GM13977 (cell line): ENCODE measurements at places on chromosomes 7 and 10.

DNA sequence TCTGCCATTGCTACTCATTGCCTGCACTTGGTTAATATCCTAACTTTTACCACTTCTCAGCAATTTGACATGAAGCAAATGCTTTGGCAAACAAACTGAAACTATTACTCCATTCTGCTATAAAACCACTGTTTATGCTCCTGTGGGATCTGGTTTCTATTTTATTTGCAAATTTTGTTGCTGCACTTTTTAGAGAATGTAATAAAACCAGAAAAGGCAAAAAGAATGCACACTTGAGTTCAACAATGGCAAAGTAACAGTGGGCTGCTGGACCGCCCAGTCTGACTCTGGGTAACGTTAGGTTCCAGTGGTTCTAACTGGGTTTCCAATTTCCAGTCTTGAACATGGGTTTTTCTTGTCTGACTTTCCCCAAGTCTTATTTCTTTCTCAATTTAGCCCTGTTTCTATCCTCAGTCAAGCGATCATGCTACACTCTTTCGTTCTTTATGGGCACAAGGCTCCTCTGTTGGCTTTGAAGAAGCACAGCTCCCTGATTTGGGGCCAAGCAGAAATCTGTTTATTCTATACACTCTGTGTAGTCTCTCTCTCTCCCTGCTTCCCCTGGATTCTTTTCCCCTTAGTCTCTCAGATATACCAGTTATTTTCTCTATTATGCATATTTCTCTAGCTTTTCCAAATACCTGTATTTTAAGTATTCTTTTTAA lies 129.2 kb upstream of the FAM3C start:
- no peak for DNase-seq

DNA sequence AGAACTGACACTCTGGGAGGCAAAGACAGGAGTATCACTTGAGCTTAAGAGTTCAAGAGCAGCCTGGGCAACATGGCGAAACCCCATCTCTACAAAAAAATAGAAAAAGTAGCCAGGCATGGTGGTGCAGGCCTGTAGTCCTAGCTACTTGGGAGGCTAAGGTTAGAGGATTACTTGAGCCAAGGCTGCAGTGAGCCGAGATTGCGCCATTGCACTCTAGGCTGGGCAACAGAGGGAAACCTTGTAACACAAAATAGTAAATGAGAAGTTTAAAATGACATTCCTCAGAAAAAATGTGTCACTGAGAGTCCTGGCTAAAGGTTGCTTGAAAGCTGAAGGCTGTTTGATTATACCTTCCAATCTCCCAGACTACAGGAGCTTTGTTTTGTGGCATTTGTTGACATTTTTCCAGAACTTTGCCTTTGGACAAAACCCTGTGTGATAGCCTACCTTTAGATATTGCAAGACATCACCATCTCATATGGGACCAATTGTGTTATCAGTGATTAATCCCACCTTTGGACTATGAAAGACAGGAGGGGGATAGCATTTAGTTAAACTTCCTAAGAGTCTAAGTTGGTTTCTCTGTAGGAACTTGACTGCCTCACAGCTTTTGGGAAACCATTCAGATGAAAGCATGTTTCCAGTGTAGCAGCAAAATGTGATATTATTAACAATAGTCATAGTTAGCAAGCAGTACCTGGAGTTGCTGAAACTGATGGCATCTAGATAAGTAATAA lies 5.3 kb downstream of the TNKS2 start:
- DNase-seq, result no peak

DNA sequence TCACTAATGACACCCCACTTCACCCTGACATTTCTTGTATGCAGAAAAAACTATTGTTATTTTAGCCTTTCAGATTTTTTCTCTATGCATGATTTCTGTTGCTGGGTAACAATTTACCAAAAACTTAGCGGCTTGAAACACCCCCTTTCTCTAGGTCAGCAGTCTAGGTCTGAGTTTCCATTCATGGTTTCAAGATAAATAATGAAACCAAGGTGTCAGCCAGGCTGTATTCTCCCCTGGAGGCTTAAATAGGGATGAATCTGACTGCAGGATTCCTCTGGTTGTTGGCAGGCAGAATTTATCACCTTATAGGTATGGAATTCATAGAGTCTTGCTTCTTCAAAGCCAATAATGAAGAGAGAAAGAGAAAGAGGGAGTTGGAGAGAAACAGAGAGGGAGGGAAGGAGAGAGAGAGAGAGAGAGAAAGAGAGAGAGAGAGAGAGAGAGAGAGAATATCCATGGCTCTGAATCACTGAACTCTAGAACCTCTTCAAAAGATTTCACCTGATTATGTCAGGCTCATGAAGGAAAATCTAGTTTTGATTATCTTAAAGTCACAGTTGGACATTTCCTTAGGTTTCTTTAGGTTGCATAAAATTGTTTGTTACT lies 1224.6 kb upstream of the LRRTM3 start:
- DNase-seq, result no peak

- no peak for DNase-seq
Observed at GRCh38 chr10:132975831-132976682, 33.7 kb upstream of the CFAP46 start.

DNA sequence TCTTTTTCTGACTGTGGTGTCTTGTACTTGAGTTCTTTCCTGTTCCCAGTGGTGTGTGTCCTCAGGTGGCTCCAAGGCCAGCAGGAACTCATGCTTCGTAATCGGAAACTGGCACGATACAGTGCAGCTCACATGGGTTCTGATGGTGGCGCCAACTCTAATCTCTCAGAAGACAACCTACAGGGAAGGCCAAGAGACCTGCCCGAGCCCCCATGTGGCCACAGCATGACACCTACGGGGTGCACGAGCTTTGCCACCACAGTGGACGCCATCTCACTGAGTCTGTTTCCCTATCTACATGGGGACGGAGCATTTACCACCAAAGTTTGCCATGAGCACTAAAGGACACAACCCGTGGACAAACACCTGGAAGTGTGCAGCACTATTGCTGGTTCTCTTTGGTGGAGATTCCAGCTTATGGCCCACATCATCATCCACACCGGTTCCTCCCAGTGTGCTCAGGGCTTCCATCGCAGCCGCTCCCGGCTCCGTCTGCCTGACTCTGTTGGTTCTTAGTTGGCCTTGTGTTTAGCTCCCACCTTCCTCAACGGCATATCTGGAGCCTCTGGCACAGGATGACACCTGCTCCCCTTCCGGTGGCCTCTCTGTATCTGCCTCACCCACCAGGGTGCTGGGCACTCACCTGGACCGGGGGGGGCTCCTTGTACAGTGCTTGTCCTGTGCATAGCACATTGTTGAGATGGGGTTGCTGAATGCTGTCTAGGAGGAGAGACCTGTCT lies 586.6 kb upstream of the MKI67 start:
- DNase-seq, result no peak

GRCh38 chr7:78720066-78720465 lies 733.4 kb downstream of the MAGI2 start:
- no peak for DNase-seq

- peak; percentile 67 for DNase-seq
Observed at GRCh38 chr10:102796407-102797176, 40.6 kb downstream of the CYP17A1 start.

DNA sequence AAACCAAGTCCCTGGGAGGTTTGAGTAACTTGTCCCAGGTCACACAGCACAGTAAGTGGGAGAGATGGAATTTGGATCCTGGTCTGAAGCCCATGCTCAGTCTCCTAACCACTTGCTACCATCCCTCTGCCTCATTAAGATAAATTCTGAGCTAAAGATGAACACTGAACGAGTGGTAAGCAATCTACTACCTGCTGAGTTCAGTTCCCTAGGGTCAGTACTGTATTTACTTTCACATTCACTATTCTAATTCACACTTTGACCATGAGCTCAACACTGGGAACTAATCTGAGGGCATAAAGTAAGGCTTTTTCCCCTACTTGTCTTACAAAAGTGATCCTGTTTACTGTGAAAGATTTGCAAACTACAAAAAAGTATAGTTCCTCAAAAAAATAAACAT lies 2.4 kb downstream of the UROS start:
- peak; percentile 58 for DNase-seq

GRCh38 chr10:131266936-131267813 lies 44.3 kb downstream of the TCERG1L start:
- DNase-seq, result no peak
